ENCODE measurements at places on chromosomes 11 and 22.

GRCh38 chr11:32706985-32707741 is 87.3 kb downstream of the CCDC73 start:
- no peak for DNase-seq

GRCh38 chr11:119520400-119520799 is 97.4 kb upstream of the THY1 start:
- no peak for DNase-seq

- DNase-seq, result no peak
Observed at GRCh38 chr22:50190941-50191741, 5.4 kb downstream of the TRABD start.

GRCh38 chr11:122848186-122848585 is 9.9 kb downstream of the CRTAM start:
- DNase-seq, result no peak

All from NCI-H1930 (cell line).